Neural cell (in vitro differentiated cells): ENCODE measurements at places on chromosomes 4 and X. TPM values are rescaled to one million over a fixed set of nuclear protein-coding genes. Genes with fewer than 3 reads are reported as not detected.

The FAT4 gene
- polyA plus RNA-seq, result 5.6 and 8.7 TPM in 2 replicates

The GLRA3 gene
- 0.26 and 0.76 TPM in 2 replicates for polyA plus RNA-seq

The DUX4 gene
- not detected in 2 replicates for polyA plus RNA-seq

The GJB1 gene
- 0.18 TPM in 1 of 2 replicates, not detected in the other for polyA plus RNA-seq
